ENCODE measurements at places on chromosomes 2 and 18.

DNA sequence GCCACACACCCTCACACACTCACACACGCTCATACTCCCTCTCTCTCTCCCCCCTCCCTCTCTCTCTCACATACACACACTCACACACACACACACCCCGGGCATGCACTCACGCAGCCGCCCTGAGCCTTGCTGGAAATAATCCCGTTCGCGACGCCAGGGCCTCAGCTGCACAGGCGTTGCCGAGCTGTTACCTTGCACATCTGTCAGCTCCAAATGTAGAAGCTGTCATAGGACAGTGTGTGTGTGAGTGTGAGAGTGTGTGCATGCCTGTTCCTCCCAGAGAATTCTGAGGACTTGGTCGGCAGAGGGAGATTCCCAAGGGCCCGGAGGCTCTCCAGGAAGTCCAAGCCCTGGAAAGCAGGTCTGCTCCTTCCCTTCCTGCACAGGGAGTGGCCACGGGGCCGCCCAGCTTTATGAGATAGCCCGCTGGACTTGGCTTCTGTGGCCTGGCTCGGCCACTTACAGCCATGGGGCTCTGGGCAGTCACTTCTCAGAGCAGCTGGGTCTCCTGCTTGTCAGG, 8.6 kb downstream of the SPR start:
- DNase-seq: no peak

DNA sequence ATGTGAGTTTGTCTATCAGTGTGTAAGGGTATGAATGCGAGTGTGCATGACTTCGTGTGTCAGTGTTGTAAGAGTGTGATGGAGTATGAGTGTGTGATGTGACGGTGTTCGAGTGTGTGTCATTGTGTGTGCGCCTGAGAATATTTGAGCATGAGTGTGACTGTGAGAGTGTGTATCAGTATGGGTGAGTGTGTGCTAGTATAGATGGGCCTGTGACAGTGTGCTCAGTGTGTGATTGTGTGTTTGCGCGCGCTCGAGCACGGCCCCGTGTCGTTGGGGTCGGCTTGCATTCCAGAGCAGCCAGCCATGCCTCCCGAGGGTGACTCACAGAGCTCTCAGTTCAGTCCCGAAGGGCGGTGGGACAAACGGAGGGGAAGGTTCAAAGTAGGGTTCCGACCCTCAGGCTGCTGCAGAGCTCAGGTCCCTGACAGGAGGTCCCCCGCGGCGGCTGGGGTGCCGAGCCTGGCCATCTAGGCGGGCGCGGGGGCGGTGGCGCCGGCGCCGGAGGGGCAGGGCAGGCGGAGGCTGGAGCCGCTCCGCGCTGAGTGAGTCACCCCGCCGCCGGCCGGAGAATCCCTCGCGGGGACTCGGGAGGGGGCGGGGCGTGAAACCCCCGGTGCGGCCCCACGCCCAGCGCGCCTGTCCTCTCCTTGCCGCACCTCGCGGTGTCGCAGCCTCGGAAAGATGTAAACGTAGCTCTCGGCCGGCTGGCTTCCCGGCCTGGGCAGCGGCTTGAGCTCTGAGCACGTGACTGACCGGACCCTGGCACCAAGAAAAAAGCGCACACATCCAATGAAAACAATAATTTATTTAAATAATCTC, 3.8 kb downstream of the DLX2 start:
- no peak for DNase-seq

- DNase-seq: no peak
These were observed 1208.8 kb upstream of the LRRTM1 start for GRCh38 chr2:81513328-81513727.

- no peak for DNase-seq
These were observed 150.7 kb downstream of the THADA start for GRCh38 chr2:43444989-43445645.

DNA sequence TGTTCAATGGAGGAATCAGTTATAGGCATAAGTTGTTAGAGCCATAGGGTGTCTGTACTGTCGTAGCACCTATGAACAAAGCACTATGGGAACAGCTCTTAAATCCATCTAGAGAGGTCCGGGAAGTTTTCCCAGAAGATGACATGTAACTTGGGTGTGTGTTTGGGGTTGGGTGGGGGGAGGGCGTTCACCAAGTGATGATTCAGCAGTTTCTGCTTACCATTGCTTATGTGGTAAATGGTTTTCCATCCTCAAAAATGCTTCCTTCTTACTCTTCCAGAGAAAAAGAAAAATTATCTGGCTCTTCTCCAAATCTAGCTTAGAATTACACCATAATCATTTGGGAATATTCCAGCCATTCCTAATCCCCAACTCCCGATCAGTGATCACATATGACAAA, 361.1 kb upstream of the ZNF521 start:
- no peak for DNase-seq

- no peak for DNase-seq
These were observed 334.6 kb upstream of the SLC14A2 start for GRCh38 chr18:45280481-45281276.

GRCh38 chr18:23725827-23726661, 36.8 kb downstream of the LAMA3 start:
- DNase-seq: no peak

GRCh38 chr18:55497825-55498403, 90.1 kb downstream of the TCF4 start:
- no peak for DNase-seq

- no peak for DNase-seq
These were observed 9.6 kb upstream of the DPYSL5 start for GRCh38 chr2:26838121-26838906.

GRCh38 chr18:33010149-33010548, 237.3 kb upstream of the KLHL14 start:
- DNase-seq: no peak

DNA sequence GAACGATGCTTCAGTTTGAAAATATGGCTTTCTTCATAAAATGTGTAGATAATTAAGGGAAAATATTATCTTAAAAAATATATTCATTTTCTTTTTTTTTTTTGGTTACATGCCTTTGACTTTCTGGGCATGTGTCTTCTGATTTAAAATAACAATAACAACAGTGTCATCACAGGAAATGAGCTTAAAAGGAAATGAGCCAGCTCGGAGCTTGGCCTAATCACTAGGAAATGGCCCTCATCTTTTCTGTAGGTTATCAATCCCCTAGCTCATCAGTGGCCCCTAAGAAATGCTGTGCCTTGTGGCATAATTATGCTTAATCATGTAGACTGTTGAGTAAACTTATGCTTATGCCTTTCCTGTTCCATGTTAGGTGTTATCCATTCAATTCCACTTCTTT, 141.8 kb upstream of the FHL2 start:
- no peak for DNase-seq

DNA sequence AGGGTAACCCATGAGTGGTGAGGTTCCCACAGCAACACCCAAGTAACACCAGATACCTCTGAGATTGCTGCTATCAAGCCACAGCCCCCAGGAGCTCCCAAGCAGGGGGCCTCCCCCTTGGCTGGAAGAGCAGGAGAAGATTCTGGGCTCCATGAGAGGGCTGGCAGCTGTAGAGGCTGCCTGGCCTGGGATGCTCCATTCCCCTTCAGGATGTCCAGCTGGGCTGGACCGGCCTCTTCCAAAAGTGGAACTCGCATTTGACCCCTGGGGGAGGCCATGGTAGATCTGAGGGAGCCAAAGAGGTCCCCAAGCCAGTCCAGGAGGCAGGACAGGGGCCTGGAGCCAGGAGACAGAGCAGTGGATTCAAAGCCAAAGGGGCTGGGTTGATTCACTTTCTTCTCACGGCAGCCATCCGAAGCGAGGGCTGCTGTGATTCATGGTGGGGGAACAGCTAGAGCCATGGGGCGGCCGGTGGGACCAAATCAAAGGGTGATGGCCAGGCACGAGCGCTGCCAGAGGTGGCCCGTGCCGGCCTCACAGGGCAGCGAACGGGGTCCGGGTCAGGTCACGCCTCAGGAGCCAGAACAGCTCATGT, 95.3 kb upstream of the ID2 start:
- no peak for DNase-seq

DNA sequence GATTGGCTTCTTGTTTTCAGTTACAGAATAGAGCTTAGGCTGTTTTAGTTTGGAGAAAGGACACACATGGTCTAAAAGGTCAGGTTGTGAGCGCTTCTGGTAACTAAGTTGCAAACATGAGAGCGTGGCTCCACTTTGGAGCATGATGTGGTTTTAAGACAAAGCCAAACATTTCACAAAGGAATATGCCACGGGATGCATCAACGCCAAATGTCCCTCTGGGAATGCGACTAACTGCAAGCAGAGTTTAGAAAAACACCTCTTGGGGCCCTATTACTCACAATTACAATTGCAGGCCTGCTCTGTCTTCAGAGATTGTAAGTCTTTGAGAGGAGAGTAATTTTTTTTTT, 25.4 kb downstream of the MYO7B start:
- no peak for DNase-seq

DNA sequence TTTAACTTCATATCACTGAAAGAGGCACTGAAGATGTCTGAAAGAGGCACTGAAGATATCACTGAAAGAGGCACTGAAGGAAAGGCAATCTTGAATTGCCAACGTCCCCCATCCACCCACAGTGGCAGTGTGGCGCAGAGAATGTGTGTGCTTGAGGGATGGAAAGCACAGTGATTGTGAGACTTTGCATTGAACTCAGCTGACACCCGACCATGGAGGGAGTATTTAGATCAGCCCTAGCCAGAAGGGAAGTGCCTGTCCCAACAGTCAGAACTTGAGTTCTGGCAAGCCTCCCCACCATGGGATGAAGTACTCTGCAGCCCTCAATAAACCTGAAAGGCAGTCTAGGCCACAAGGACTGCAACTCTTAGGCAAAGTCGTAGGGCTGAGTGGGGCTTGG, 33.8 kb downstream of the MAP4K3 start:
- DNase-seq: no peak

DNA sequence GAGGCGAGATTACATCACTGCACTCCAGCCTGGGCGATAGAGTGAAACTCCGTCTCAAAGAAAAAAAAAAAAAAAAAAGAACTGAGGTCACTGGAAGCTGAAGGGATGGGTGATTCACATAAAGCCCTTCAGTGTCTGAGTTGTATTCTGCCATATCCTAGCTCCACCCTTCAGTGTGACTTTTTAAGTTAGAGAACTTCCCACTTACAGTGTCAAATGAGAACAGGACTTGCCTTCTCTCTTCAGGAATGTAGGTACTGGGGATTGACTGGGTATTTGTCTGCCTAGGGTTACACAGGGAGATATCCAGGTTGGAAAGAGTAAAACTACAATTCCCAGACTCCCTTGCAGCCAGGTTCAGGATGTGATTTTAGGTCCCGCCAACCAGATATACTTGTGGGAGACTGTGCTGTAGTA, 37.9 kb downstream of the EHD3 start:
- DNase-seq: peak; percentile 3

DNA sequence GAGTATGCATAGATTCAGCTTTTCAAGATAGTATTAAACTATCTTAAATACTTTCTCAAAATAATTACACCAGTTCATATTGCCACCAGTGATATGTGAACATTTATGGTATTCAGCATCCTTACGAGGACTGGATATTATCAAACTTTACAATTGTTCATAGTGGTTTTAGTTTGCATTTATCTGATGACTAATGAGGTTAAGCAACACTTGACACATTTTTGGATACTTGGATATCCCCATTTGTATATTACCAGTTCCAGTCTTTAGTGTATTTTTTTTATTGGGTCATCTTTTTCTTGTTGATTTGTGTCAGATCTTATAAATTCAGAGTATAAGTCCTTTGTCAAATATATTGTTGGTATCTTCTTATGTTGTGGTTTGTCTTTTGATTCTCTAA, 128.4 kb downstream of the ASXL3 start:
- DNase-seq: no peak

- DNase-seq: no peak
These were observed 1817.4 kb downstream of the SUCLG1 start for GRCh38 chr2:82641598-82642180.

DNA sequence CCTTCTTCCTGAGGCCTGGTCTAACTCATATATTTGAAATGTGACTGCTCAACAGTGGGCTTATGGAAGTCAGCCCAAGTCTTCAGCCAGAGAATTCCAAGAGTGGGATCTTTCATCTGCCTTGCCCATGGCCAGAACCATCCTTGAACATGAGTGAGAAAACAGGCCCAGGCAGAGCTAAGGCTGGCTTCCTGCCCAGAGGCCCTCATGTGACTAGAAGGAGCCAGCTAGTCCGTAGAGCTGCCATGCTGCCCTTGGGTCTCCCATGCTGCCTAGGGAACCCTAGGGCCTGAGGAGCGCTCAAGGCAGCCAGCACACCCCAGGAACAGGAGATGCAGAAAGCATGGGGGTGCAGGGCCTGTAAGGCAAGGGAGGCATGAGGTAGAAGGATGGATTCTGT, 203.6 kb downstream of the FHOD3 start:
- no peak for DNase-seq

GRCh38 chr2:133080822-133081221, 410.8 kb upstream of the LYPD1 start:
- DNase-seq: no peak

DNA sequence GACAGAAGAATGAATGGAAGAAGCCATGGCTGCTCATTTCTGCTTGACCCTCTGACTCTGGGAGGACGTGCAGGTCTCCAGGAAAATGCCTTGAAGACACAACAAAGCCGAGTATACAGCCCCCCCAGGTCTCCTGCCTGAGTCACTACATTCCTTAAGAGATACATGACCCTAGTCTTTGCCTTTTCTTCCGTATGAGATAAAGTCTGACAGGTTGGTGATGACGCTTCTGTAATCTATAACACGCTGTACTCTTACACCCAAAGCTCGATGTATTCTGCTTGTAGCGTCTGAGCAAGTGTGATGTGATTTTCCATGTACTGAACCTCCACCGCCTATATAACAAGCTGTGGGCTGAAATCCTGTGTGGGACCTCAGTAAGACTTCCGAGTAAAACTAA, 77.3 kb downstream of the KCTD1 start:
- DNase-seq: no peak

GRCh38 chr18:64893349-64893748, 744.5 kb upstream of the LINC00305 start:
- DNase-seq: no peak

- DNase-seq: no peak
These were observed 278.7 kb downstream of the BCL2 start for GRCh38 chr18:63040788-63041410.

DNA sequence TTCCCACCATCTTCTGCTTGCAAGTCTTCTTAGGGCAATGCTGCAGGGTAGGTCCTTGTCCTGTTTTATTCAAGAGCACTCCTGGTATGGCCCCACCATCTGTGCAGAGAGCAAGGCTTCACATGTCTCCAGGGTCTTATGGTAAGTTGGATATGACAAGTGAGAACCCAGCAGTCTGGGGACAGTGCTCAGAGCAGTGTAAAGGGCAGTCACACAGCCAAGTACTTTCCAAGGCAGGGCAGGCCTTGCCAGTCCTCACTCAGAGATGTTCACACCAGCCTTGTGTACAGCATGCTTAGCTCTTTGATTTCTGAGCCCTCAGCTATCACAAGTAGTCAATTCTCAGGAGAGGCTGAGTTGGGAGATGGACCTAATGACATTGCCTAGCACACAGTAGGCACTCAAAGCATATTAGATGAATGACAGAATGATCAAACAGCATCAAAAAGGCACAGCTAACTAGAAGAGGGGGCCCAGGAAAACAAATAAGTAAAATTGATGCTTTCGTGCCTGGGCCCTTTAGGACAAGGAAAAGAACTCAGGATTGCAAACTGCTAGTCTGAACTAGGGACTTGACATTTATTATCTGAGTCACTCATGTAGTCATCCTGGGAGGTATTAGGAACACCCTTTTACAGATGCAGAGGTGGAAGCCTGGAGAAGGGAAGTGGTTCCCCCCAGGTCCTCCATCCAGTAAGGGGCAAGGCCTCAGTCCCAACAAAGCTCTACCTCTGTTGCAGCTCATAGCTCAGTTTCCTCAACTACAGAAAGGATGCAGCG, 86.7 kb upstream of the CTAGE1 start:
- no peak for DNase-seq

All from AG09309 (cell line).